ENCODE measurements at places on chromosomes 13 and 19. TPM values are rescaled to one million over a fixed set of nuclear protein-coding genes. Genes with fewer than 3 reads are reported as not detected.

The MYO1F gene
- 0.05 TPM for total RNA-seq

DNA sequence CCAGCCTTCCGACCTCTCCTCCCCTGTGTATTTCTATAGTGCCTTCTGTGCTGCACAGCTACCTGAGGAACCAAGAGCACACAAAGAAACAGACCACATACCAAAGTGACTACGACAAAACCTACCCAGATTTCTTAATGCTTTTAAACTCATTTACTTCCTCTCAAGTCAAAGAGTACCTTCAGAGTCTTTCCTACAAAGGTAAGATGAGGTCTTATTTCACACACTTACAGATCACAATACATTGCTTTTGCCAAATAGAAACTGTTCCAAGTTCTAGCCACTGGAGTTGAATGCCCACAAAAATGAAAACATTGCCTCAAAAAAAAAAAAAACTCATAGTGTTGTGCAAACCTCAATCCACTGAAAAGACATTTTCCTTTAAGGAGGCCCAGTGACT, 36.4 kb downstream of the TEX26 start:
- no peak for DNase-seq

- DNase-seq, result no peak
These were observed 80.1 kb downstream of the SLC7A1 start for GRCh38 chr13:29515372-29515771.

GRCh38 chr19:6733338-6734095, 3.9 kb downstream of the GPR108 start:
- DNase-seq, result no peak
